Fibroblast of mammary gland (primary cell): ENCODE measurements at places on chromosomes 11 and 22.

GRCh38 chr11:6022956-6023355 is 7.6 kb downstream of the OR56A1 start:
- DNase-seq: peak; percentile 50

GRCh38 chr11:114059278-114059983 is at the start of gene ZBTB16:
ZBTB16 (plus strand) TSS chr11:114059711; CDS start chr11:114063301, 3,590 bp downstream.
- peak; percentile 80 for DNase-seq

GRCh38 chr11:130455483-130456127 is 7.2 kb downstream of the ADAMTS15 start:
- DNase-seq: no peak

- no peak for DNase-seq
These were observed 52.4 kb downstream of the OTOG start for GRCh38 chr11:17599460-17599925.

DNA sequence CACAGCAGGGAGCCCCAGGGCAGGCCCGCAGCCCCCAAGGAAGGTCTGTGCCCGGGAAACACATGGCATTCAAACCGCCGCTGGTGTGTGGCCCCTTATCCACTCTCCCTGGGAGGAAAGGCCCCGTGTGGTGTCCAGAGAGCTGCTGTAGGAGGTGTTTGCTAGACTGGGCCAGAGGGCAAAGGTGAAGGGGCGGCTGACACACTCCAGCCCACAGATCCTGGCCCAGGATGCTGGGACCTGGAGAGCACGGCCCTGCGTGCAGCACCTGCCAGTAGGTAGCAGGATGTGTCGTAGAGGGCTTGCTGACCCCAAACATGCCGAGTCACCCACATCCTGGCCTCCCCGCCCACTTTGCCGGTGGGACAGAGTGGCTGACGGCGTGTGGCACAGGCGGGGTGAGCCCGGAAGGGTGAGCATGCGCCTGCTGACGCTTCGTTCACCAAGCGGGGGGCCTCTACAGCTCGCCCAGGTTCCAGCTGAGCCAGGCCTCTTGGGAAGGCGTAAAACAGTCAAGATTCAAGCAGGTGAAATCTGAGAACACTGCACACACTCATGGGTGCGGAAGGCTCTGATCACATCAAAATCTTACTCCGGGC is 11.0 kb downstream of the OSBPL5 start:
- DNase-seq: peak; percentile 39

DNA sequence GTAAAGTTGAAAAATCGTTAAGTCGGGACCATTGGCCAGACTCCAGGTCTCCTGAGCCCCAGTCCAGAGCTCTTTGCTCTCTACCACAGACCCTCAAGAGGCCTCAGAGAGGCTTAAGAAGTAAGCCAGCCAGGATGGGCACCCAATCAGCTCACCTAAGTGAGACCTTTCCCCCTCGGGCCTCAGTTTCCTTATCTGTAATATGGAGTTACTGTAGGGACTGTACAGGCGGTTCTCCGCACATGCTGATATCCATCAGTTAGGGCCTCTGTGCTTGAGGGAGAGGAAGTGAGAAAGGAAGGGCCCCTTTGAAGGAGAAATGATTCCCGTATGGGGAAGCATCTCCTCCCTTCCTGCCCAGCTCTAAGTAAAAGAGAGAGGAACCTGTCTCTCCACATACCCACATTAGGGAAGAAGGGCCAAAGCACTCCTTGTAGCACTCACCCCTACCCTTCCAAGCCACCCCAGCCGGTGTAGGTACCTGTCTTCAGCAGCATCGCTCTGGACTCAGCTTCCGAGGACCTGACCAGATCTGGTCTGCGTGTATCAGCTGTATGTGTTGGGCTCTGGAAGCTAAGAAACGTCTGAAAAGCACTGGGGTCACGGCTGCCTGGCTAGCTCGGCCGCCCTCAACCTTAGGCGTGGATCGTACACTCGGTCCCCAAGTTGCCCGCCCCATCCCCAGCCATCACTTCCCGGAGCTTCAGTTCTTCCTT is 653 bp downstream of the NAGA start:
- DNase-seq: no peak

- DNase-seq: no peak
These were observed 2.5 kb upstream of the SMARCB1 start for GRCh38 chr22:23784215-23784732.

GRCh38 chr11:65498042-65498726 is 661 bp upstream of the MALAT1 start:
- peak; percentile 75 for DNase-seq

GRCh38 chr22:49091917-49092545 is 735.6 kb downstream of the BRD1 start:
- no peak for DNase-seq

DNA sequence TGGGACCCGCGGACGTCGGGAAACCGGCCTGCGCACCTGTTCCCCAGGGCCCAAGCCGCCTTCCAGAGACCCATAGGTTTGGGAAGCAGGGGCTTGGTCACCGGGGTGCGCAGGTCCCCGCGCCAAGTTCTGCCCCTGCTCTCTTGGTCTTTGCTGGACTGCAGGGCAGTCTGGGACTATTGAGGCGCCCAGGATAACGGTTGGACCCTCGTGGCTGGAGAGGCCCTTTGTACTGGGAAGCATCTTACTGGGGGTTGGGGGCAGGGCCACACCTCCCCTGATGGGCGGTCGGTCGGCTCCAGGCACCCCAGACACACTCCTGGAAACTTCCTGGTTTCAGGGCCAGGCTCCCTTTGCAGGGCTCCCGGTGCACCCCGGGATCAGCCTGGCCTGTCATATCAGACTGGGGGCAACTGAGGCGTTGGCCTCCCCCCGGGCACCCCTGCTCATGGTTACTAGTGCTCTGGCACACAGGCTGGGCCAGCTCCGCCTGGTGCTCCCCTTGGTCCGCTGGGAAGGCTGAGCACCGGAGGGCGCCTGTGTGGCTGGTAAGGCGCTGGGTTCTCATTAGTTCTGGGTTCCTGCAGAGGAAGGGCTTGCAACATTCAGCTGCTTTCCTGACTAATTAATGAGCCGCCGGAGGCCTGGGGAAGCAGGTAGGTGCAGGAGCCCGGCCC is 1250.5 kb downstream of the BRD1 start:
- DNase-seq: no peak

- no peak for DNase-seq
These were observed 75.3 kb downstream of the KCNQ1 start for GRCh38 chr11:2519862-2520735.

GRCh38 chr22:46976598-46976997 is 214.1 kb downstream of the TBC1D22A start:
- no peak for DNase-seq

- DNase-seq: peak; percentile 71
These were observed 2.9 kb upstream of the CYP2R1 start for GRCh38 chr11:14894657-14895598.

DNA sequence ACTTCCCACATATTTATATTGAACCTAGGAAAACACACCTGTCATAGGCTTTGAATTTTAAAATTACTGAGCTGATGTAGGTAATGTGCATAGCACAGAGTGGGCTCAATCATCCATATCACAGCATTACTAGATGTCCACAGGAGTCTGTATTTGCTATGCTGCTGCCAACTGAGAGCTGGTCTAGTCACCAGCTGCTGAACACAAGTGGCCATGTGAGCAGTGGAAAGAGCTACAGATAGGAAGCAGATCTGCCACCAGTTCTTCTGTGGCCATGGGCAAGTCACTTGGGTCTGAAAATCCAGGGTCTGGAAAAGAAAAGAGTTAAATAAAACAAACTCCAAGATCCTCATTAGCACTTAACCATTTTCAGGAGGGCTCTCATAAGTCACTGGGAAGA is 91.8 kb downstream of the APIP start:
- DNase-seq: no peak

DNA sequence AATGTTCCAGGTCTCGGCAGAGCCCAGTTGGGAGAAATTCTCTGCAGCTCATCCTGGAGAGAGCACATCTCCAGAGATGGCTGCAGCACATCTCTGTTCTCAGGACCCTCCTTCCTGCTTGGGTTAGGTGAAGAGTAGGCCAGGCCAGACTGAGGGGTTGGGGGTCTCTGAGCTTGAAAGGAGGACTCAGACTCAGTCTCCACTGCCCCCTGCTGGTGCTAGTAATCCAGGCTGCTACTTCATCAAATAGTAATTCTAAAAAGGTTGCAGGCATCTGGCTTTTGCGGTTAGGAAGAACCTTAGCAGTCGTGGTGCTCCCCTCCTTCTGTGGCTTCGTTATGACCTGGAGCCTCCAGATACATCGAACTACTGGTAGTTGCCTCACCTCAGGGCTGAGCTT is 9.7 kb downstream of the TUB start:
- DNase-seq: peak; percentile 49

- no peak for DNase-seq
These were observed 101.7 kb downstream of the SGSM3 start for GRCh38 chr22:40472051-40472450.

GRCh38 chr11:87455180-87455579 is 417.4 kb downstream of the TMEM135 start:
- no peak for DNase-seq

GRCh38 chr11:113553235-113553634 is 78.0 kb upstream of the DRD2 start:
- peak; percentile 90 for DNase-seq

DNA sequence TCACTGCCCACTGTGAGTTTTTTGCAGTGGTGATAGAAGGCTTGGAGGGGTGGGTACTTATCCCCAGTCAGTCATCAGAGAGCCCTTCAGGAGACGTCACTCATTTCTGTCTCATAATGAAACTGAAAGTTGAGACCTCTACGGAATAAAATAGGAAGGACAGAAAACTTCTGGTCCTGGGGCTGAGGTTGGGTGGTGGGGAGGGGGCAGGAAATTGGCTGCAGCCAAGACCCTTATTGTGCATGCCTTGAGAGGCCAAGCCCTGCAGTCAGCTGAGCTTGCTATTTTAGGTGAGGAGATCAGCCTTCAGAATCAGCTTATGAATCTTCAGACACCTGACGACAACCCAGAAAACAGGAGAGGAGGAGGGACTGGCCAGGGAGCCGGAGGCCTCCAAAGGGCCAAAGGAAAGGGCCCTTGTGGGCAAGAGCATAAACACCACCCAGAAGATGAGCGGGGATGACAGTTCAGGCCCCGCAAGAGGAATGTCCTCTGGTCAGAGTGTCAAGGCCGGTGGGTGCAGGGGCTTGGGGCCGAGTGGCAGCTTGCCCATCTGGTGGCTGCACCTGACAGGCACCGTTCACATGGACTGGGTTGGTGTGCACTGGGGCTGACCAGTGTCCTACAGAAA is 17.9 kb upstream of the ADA2 start:
- no peak for DNase-seq
